Activated T-cell treated with anti-CD3 and anti-CD28 coated beads, Interleukin-2, amount 50 U/mL, for 72 hours (primary cell): ENCODE measurements at places on chromosomes 11 and 22. TPM values are rescaled to one million over a fixed set of nuclear protein-coding genes. Genes with fewer than 3 reads are reported as not detected.

- DNase-seq = no peak
Observed at GRCh38 chr22:24046024-24046423, 34.9 kb downstream of the CABIN1 start.

DNA sequence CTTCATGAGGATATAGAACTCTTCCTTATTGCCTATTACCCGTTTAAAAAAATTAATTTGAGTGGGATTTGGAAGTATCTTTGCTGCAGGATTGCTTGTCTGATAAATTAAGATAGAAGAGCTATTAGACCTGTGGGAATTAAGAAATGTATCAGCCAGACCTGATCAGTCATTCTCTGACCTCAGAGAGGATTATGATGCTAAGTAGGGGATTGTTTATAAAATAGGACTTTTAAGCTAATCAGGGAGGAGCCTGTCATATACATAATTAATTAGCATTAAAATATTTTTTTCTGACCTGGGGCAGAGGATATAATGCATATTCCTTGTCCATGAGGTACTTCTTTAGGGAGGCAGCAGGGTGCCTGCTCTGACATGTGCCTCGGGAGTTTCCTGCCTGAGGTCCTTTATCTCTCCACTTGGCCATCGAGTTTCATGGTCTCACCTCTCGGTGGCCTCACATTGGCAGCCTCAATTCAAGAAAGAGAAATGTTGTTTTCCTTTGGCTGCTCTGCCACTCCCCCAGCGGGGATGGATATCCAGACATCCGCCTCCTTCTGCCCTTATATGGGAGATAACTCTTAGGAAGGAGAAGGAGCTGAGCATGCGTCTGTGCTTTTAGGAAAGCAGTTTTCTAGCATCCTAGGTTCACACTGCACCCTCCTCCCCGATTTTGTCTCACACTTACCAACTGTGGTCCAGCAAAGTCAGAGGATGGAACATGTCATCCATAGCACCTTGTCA lies 41.1 kb downstream of the DIXDC1 start:
- no peak for DNase-seq

DNA sequence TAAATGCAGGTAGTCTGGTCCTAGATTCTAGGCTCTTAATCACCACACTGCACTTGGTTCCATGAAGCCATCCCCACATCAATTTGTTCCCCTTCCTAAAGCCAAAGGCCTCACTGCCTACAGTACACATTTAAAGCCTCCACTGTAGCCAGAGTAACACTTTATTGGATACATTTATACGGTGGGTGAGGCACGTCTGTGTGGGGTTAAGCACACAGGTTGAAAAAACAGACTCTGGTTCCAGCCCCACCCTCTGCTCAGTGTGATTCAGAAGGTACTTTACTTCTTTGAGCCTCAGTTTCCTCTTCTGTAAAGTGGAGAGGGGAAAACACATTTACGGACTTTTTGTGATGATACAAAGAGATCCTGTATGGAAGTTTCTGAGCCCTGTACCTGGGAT lies 22.5 kb downstream of the DSCAML1 start:
- no peak for DNase-seq

The POTEH gene
- total RNA-seq = not detected

The OR51E2 gene
- not detected for total RNA-seq

DNA sequence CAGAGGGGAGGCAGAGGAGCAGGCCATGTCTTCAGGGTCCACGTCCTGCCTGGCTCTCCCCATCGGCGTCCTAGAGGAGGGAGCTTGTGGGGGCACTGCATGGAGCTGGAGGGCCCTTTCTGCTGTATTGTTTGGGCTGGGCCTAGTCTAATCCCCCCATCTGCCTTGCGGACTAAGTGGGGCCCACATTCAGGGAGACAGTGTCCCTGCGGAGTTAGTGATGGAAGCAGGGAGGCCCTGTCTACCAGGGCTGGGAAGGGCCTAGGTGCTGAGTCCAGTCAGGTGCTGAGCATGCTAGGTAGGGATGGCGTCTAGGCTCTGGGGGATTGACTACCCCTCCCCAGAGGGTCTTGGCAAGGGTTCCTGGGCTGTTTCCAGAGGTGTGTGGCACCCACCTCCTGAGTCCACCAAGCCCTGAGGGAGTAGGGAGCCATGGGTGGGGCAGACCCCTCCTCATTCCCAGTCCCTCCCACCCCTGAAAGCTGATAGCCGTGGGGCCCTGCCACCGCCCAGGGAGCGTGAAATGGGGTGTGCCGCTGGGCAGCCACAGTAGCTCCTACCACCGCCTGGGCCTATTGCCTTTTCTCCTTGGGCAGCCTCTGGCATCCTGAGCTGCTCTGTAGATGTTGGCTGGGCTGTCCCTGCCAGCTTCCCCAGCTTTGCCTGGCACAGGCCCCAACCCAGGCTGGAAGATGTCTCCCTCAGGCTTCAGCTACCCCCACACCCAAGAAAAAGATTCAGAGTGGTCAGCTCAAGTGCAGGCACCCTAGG lies 1.9 kb upstream of the POLD4 start:
- DNase-seq = no peak

DNA sequence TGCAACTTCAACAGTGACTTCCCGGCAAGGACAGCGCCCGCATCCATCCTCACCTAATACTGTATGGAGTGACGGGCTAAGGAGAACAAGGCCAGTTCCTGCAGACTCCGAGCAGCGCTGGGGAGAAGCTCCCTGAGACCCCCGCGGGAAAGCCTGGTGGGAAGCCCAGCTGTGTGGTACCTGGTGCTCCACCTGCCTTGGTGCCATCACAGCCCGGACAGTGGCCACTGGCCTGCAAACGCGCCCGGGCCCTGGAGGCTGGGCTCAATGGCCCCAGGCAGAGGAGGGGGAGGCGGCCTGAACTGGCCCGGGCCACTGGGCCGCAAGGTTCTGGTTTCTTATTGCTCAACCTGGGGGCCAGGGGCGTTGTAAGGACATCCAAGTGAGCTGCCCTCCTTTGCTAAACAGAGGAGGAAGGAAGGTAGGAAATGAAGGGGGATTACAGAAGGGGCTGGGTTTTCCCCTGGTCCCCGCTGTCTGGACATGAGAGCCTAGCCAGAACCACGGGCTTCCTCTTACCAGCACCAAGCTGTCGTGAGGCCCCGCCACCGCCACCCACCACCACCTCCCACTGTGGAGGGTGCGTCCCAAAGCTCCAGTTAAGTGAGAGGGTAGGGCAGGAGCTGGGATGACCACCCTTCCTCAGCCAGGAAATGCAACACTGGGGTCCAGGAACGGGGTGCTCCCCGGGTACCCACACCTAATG lies 8.5 kb upstream of the CDC42BPG start:
- DNase-seq = no peak

- no peak for DNase-seq
Observed at GRCh38 chr22:23285236-23285635, 104.9 kb downstream of the BCR start.

The FOSL1 gene
- 18.8 TPM for total RNA-seq

The DNAJB7 gene
- not detected for total RNA-seq

The PHF21B gene
- 0.72 TPM for total RNA-seq

GRCh38 chr11:22508665-22509064 lies 117.0 kb downstream of the FANCF start:
- no peak for DNase-seq

GRCh38 chr11:77424644-77425043 lies 49.2 kb downstream of the PAK1 start:
- DNase-seq = no peak

- DNase-seq = peak; percentile 14
Observed at GRCh38 chr11:68340003-68340767, 27.8 kb downstream of the LRP5 start.

The ZP1 gene
- total RNA-seq = not detected

GRCh38 chr22:26547426-26547825 lies 35.2 kb upstream of the TFIP11 start:
- DNase-seq = peak; percentile 12

The CBLIF gene
- total RNA-seq = not detected

DNA sequence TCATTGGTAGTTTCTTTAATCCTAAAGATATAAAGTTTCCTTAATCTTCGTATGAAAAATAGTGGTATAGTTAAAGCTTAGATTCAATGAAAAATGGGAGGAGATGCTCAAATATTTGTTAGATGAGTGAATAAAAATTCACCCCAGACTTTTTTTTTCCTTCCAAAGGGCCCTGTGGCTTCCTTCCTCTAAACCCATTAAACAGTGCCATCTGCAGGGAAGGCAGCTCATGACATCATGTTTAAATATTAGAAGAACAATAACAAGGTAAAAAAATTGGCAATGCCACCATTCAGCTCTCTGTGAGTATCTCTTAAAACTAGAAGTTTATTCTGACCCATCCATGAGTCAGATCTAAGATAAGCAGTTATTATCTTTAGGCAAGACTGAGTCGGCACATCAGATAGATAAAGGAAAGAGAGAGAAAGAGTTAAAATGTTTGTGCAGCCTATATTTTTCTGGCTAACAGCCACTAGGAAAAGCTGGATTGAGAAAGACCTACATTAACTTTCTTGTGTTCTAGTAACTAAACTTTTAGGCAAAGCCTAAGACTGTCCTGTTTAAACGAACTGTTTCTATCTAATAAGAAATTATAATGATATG lies 19.1 kb upstream of the OOSP1 start:
- peak; percentile 34 for DNase-seq

The ZNF214 gene
- total RNA-seq = 0.10 TPM

- no peak for DNase-seq
Observed at GRCh38 chr11:129251067-129251466, 58.9 kb upstream of the ARHGAP32 start.

The EHD1 gene
- 159 TPM for total RNA-seq

- no peak for DNase-seq
Observed at GRCh38 chr11:61150706-61151544, 10.3 kb downstream of the VPS37C start.

DNA sequence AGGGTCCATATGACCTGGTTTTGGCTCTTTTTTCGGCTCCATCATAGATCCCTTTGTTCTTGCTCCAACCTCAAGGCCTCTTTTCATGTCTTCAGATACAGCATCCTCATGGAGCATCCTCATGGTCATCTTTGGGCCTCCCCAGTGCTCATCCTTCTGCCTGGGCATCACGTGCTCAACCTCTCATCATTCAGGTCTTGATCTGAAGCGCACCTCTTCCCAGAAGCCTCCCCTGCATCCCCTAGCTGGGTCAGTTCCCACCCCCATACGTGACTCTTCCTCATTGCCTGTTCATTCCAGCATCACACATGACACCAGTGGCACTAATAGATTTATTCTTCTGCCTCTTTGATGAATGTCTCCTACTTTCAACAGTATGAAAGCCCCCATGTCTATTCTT lies 192.2 kb downstream of the MIAT start:
- no peak for DNase-seq

DNA sequence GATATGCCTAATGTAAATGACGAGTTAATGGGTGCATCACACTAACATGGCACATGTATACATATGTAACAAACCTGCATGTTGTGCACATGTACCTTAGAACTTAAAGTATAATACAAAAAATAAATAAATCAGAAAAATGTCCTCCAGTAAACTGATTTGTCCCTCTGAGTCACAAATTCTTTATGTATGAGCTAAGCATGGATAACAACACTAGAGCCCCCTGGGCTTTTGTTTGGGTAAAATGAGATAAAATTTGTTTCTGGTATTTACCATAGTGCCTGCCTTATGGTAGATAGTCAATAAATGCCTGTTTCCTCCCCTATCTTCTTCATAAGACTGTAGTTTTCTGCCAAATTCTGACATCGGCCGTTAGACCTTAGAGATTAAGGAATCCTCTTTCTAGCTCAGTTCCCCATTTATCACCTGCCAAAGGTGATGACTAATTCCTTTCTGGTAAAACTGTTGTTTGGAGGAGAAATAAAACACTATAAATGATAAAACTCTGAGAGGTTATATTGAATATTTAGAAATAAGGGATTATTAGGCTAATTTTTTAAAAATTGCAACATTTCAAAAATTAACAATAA lies 43.6 kb upstream of the LUZP2 start:
- DNase-seq = no peak

- DNase-seq = no peak
Observed at GRCh38 chr22:48824712-48825651, 1002.7 kb downstream of the BRD1 start.

- no peak for DNase-seq
Observed at GRCh38 chr11:131658952-131659351, 288.5 kb downstream of the NTM start.

The FAM180B gene
- 0.16 TPM for total RNA-seq

GRCh38 chr22:37681556-37682049 lies 4.5 kb upstream of the NOL12 start:
- DNase-seq = peak; percentile 83

The MPZL2 gene
- 10.1 TPM for total RNA-seq

DNA sequence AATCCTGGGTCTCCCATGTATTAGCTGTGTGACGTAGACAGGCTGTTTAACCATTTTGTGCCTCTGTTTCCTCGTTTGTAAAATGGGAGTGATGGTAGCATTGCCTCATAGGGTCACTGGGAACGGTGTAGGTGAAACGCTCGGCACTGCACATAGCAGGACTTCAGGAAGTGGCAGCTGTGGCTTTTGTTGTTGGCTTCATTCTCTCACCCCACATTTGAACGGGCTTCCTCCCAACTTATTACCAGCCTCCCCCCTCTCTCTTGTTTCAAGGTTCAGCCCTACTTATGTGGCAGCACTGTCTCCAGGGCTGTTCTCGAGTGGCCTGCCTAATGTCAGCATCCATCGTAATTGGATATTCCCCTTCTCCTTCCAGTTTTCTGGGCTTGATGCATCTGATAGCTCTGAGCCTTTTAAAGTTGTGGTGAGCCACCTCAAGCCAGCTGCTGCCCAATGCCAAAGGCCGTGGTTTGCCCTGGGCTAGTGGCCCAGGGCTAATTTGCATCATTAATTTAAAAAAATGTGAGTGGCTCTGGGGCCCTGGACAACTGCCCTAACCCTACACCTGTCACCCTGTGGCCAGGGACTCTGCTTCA lies 217.8 kb upstream of the TBCEL start:
- no peak for DNase-seq

GRCh38 chr11:1158681-1159487 lies 1.1 kb downstream of the MUC5AC start:
- no peak for DNase-seq

GRCh38 chr11:119376197-119376847 lies 5.2 kb downstream of the USP2 start:
- no peak for DNase-seq

GRCh38 chr22:16961477-16962186 lies 46.4 kb downstream of the GAB4 start:
- no peak for DNase-seq

GRCh38 chr11:76552987-76553386 lies 108.2 kb downstream of the EMSY start:
- DNase-seq = no peak
